ENCODE measurements at places on chromosomes 4 and X.

GRCh38 chr4:57182132-57182874, 72.1 kb upstream of the IGFBP7 start:
- no peak for DNase-seq

- DNase-seq = no peak
Measured at GRCh38 chr4:174686826-174687225, 142.2 kb downstream of the GLRA3 start.

- no peak for DNase-seq
Measured at GRCh38 chr4:186029571-186030398, 39.2 kb upstream of the TLR3 start.

DNA sequence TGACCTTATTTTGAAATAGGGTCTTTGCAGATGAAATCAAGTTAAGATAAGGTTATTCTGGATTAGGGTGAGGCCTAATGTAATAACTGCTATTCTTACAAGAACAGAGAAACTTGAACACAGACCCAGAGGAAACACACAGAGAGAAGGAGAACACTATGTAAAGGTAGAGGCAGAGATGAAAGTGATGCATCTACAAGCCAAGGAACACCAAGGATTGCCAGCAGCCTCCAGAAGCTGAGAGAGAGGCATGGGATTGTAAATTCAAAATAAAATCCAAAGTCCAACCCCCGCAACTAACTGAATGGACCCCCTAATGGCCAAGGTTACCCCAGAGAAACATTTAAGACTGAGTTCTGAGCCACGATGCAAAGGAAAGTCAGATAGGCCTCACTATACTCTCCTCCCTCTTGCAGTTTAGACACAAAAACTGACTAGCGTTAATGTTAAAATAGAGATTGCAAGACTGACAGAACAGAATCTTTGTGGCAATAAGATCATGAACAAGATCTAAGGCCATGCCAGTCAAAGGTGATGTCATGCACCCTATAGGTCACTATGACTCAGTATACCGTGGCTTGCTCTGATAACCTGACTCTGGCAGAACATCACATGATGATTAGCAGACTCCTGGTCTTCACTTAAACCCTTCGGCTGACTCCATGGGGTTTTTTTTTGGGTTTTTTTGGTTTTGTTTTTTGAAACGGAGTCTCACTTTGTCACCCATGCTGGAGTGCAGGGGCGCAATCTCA, 42.9 kb downstream of the DDX60L start:
- no peak for DNase-seq

GRCh38 chr4:139764182-139764581, 98.6 kb downstream of the MGST2 start:
- no peak for DNase-seq

- DNase-seq = no peak
Measured at GRCh38 chr4:143667461-143667860, 33.0 kb downstream of the FREM3 start.

GRCh38 chr4:128853741-128854140, 44.2 kb downstream of the JADE1 start:
- no peak for DNase-seq

DNA sequence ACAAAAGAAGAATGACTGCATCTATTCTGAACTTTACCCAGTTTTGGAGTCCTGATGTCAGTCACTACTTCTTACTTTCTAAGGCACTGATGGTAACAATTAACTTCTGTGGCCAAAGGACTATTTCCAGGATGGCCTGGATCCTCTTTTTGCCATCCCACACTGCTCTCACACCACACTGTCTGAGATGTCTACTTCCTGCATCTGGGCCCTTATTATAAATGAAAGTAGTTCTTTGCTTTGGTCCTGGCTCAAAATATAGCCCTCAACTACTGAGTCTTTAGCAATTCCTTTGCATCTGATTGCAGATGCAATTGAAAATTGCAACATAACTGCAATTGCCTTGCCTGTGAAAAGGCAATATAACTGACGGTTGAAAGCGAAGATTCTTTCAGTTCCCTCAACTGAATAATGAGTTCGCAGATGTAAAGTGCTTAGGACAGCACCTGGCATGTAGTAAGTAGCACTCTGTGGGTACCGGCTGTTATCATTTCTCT, 44.2 kb downstream of the COQ2 start:
- no peak for DNase-seq

DNA sequence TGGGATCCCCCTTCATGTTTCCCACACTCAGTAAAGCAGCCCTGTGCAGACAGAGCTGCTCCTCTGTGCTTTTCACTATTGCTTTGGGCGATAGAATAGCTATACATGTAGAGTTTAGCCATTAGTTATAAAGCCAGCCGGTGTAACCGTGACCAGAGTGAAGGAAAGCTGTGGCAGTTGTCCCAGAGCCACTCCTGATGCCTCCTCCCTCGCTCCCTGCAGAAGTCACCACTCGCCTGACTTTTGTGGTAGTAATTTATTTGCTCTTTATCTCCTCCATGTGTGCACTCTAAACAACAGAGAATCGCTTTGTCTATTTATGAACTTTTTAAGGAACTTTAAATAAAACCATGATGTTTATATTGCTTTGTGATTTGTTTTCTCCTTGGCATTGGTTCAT, 41.8 kb upstream of the WWC2 start:
- DNase-seq = no peak

- DNase-seq = no peak
Measured at GRCh38 chr4:17619416-17620105, 5.1 kb downstream of the MED28 start.

Data from activated naive CD4-positive, alpha-beta T cell treated with Interleukin-2 at 50 U/mL for 16 hours (primary cell).